T47D (cell line): ENCODE measurements at places on chromosomes 4 and X.

- DNase-seq = no peak
Measured at GRCh38 chr4:19382993-19383756, 868.5 kb upstream of the SLIT2 start.

DNA sequence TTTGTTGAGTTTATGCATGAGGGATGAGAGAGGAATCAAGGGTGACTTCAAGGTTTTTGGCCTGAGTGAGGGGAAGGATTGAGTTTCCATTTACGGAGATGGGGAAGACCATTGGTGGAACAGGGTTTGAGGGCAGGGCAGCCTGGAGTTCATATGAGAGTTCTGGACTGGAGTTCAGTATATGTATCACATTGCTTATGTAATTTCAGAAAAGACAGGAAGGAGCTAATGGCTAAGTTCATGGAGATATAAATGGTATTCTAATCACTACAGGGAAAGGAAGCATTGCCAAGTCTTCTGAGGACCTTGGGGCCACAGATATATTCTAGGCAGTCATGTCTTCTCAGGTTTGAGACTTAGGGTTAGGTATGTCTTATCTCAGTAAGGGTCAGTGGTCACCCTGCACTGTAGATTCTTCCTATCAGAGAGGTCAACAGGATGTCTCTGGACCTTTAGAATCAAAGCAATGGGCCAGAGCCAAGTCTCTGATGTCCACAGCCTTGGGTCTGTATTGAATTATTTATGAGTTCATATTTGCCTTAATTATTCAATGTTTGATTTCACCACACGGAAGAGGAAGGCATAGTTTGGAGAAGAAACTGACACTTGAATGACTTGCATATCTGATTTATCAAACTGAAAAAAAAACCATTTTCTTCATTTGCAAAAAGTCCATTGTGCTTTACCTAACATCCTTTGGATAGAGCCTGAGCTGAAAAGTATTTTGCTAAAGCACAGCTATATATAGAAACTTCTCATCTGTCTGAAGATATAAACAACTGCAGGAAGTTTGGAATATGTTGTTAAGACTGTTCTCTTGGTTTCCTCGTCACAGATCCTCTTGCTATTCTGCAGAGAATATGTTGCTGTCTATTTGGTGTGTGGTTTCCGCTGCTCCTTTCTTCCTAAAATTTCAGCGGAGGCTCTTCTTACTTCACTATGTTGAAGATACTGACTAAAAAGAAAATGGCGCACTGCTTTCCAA, 139.5 kb downstream of the PDGFRA start:
- no peak for DNase-seq

- no peak for DNase-seq
Measured at GRCh38 chrX:27465036-27465435, 1.9 kb upstream of the PPP4R3C start.

- DNase-seq = peak; percentile 69
Measured at GRCh38 chrX:31036895-31037294, 34.9 kb downstream of the FTHL17 start.

DNA sequence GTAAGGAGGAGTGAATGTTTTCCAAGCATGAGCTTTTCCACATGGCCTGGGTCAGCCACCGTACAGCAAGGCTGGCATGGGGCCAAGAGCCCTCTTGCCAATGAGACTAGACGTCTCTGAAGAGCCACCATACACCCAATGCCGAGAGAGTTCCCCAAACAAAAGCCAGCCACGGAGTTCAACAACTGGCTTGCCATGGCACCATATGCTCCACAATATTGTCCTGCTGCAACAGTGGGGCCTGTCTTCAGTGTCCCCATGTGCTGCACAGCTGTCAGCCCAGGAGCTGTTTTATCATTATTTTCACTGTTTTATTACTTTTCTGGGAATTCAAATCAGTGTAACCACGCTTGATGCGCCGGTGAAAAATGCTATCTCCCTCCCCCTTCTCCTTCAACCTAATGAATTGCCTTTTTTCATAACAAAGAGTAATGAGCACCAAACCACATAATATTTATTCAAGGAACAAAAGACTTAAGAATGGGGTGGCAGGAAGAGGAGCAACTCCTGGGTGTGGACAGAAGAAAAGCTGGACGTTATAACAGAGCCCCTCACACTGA, 18.4 kb downstream of the MAML3 start:
- DNase-seq = no peak

DNA sequence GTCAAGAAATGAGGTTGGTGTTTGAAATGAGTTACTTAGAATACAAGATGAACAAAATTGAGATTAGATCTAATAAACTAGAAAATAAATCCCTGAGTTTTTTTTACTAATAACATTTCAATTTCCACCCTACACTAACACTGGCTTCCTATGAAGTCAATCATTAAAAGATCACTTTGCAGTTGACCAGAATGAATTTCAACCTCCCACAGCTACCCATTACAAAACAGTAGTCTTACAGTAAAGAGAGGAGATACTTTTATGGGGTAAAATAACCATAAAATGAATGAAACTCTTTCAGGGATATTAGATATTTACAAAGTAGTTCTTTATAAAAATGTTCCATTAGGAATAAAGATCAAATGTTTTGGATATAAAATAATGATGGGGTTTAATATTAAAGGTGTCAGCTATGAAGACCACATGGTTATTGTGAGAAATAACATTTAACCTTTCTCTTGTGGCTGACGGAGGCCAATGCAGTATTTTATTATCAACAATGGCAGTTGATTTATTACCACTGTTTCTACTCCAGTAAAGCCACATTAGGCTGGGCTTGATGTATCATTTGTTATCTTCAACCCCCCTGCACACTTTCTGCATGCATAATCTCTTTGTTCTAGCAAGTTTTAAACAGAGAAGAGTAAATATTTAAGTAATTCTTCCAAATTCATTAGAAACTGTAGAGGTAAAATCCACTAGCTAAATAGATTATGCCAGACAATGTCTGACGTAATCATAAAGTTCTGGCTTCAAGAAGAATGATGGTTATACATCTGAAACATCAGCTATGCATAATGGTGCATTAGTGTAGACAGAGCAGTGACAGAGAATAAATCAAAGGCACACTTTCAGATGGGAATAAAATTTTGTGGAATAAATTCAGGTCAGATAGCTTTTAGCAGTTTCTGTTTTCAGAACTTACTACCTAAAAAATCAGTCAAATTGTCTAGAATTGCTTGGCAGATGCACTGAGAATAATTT, 516.6 kb downstream of the PCDH18 start:
- DNase-seq = no peak

GRCh38 chrX:16516232-16516876, 133.6 kb upstream of the S100G start:
- no peak for DNase-seq

GRCh38 chr4:81455897-81456296, 15.8 kb downstream of the RASGEF1B start:
- DNase-seq = no peak
